AG09319 (cell line): ENCODE measurements at places on chromosomes 11 and 22.

DNA sequence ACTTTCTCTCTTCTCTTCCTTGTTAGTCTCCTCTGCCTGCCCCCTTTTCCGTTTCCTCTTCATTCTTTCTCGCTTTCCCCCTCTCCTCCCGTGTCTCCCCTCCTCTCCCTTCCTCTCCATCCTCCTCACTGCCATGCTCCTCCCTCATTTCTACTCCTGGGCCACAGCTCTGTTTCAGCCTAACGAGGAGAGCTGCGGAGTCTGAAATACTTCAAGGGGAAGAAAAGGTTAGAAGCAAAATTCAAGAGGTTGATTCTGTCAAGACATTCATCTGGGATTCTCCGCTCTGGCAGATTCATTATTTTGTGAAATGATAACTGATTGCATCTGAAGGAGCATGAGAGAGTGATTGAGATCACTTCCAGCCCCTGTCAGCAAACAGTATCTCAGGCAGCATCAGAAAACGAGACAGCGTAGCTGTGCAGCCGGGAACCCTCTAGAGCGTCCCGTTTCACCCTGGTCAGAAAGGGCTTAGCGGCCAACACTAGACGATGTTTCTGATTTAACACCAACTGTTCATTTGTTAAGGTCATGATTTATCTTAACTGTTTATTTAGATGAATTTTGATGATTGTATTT is 279.3 kb upstream of the B3GAT1 start:
- no peak for DNase-seq

- no peak for DNase-seq
Observed at GRCh38 chr22:23255506-23256170, 75.3 kb downstream of the BCR start.

GRCh38 chr11:11660363-11660740 is 38.5 kb upstream of the GALNT18 start:
- DNase-seq, result no peak

DNA sequence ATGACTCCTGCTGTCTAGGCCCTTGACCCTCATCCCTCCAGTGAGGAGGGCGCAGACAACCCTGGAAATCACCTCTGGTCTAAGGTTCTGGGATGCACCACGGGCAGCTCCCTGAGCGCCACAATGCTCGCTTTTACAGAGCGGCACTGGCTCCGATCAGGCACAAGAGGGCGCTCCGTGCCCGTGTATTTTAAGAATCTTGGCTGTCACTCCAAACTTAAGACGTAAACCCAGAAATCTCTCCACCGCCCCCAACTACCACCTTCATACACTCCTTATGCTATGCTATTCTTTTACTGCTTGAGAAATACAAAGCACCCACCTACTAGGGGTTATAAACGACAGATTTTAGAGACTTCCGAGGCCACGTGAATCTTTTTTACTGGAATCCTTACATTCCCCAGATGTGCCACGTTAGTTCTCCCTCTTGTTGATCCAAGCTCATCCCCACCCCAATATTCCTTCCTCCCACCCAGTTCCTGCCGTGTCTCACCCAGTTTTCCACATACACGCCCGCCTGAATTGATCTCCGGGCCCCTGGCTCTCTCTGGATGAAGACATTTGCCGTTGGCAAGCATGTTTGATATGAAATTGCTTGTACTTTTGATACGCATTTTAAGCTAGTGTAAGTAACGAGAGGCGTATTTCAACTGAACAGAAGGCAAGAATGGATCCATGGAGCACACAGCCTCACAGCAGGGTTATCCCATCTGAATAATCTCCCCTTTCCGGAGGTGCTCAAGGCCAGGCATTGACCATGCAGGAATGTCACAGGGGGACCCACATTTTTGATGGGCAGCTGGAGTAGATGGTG is 453.5 kb downstream of the OPCML start:
- no peak for DNase-seq

DNA sequence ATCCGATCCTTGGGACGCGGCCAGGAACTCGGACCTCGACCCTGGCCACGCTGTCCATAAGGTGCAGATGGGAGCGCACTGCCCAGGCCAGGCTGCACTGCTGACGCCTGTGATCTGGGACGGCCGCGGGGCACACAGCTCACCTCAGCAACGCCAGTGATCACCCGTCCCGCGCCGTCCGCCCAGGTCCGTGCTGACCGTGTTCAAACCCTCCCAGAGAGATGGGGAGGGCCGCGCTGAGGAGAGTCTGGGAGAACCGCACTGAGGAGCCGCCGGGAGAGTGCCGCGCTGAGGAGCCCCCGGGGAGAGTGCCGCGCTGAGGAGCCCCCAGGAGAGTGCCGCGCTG is 636 bp downstream of the KCNQ1OT1 start:
- no peak for DNase-seq

DNA sequence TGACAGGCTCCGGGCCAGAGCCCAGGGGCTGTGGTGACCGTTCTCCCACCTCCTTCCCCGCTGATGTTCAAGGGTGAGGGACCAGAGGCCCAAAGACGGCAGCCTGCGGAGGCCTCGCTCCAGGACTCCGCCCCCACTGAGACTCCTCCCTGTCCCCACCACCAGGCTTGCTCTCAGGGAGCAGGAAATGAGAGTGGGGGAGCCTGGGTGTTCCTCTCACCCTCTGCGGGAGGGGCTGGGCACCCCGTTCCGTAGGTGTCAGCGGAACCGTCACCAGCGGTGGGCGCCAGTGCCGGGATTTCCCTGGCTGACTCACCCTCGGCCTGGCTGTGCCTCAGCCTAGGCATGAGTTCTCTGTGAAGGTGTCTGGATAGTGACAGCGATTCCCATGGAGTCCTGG is 15.7 kb downstream of the DAGLA start:
- DNase-seq, result no peak

DNA sequence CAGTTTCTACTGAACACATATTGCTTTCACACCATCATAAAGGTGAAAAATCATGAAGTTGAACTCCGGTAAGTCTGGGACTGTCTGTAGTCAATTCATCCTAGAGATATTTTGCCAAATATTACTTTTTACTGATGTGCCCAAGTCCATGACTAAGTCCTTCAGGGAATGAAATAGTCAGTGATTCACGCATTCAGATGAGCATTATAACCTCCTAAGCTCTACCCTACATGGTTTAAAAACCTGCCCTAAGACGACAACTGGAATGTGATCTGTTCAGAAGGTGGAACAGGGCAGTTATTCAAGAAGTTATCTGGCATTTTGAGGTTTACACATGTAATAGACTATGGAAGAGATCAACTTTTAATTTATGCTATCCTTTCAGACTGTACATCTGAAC is 125.6 kb downstream of the TRPC6 start:
- no peak for DNase-seq

GRCh38 chr11:131746201-131746600 is 375.8 kb downstream of the NTM start:
- DNase-seq, result no peak
